Effector CD4-positive, alpha-beta T cell (primary cell): ENCODE measurements at places on chromosomes 7 and 10.

- no peak for DNase-seq
Observed at GRCh38 chr10:14774214-14774580, 500 bp downstream of the FAM107B start.

- no peak for DNase-seq
Observed at GRCh38 chr7:49768254-49768653, 5.2 kb upstream of the VWC2 start.

DNA sequence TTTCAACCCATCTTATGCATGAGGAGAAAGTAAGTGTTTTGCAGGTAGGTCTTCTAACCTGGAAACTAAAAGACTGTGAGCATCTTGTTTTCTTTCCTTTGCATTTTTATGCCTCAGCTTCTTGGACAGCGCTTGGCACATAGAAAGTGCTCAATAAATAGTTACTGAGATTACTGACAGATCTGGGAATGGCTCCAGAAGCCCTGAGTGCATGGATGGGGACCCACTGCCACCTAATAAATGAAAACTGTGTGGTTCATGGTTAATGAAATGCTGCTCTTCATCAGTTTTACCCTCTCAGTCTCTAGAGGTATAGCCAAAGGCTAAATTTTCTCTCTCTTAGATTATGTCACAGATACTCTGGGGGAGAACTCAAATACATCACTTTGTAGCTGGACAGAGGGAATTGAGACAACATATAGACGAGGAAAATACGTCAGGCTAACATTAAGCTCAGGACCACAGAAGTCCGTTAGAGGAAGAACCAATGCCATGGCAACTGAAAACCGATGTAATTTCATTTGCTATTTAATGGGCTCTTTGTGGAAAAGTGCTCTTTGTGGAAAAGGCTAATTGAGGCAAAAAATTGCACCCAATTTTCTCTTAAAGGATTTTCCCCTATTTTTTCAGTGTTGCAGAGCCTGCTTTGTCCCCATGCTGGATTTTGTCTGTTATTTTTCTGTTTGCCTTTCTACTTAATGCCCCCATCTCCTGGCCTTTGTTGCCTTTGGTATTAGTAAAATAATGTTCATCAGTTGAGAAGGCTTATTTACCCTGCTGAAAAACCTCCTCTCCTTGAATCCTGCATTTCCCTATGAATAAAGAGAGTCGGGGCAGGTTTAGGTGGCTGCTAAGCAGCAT lies 17.8 kb downstream of the ASB4 start:
- DNase-seq, result no peak

DNA sequence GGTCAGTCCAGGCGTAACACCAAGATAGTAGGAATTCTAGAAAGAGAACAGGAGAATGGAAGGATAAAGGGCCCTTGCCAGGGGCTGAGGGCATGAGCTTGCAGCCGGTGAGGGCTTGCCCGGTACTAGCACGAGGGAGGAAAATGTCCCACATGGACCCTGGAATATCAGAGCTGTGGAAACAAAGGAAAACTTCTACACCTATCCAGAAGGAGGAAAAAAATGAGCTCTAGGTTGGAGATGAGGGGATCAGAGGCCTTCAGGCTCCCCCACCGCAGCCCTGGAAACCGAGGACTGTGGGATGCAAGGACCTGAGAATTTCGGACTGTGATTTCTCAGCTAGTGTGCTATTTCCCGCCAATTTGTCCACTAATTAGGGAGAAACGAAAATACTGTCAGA lies 22.1 kb downstream of the RAMP3 start:
- no peak for DNase-seq

DNA sequence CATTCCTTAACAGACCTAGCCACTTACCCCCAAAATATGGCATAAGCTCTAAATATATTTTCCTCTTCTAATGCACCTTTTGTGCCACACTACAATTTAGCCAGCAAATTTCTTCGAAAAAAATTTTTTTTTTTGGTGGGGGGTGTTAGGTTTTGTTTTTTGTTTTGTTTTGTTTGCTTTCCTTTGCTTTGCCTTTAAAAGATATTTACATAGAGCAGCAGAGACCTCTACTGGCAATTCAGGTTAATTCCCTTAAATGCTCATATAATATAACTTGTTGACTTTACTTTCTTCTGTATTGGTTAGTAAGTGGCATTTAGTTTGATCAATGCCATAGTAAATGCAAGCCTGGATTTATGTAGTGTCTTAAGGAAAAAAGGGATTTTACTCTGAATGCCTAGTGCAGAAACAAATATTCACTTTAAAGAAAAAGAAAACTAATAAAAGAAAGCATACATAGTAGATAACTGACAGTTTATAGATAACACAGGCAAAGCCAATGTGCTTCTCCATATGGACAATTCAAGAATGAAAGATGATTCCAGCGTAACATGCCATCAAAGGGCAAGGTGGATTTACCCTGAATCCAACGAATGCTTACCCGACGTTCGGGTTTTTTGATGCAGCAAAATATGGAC lies 1250.6 kb downstream of the GATA3 start:
- DNase-seq, result no peak

DNA sequence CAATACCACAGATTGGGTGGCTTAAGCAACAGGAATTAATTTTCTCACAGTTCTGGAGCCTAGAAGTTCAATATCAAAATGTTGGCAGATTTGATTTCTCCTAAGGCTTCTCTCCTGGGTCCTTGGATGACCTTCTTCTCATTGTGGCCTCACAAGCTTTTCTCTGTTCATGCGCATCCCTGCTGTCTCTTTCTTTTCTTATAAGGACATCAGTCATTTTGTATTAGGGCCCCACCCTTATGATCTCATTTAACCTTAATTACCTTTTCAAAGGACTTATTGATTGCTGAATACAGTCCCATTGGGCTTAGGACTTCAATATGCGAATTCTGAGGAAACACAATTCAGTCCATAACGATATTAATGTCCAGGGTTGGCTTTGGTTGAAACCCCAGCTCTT lies 285.4 kb downstream of the HDAC9 start:
- no peak for DNase-seq

DNA sequence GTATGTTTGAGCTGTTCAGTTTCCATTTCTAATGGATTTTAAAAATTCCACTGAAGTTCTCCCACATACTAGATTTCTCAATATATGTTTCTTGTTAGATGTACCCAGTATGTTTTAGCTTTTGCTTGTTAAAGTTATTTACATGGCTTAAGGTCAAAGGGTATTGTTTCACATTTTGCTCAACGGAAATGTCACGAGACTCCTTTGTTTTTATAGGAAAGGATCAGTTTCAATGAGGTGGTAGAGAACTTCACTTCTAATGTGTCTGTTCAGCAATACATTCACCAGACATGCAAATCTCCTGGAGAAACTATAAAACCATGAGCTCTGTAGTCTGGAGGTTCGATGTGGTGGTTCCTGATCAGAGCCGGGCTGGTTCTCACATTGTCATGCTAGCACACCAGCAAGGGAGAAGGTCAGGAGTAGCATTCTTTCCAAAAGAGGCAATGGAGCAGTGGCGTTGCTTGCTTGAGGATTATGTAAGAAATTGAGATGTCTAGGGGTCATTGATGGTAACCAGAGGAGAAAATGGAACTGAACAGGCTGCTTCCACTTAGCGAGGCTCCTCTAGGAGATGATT lies 114.0 kb downstream of the RAB18 start:
- DNase-seq, result no peak

- no peak for DNase-seq
Observed at GRCh38 chr10:31149835-31150512, 118.3 kb upstream of the ZNF438 start.

- no peak for DNase-seq
Observed at GRCh38 chr10:77974396-77975074, 48.0 kb upstream of the DLG5 start.

DNA sequence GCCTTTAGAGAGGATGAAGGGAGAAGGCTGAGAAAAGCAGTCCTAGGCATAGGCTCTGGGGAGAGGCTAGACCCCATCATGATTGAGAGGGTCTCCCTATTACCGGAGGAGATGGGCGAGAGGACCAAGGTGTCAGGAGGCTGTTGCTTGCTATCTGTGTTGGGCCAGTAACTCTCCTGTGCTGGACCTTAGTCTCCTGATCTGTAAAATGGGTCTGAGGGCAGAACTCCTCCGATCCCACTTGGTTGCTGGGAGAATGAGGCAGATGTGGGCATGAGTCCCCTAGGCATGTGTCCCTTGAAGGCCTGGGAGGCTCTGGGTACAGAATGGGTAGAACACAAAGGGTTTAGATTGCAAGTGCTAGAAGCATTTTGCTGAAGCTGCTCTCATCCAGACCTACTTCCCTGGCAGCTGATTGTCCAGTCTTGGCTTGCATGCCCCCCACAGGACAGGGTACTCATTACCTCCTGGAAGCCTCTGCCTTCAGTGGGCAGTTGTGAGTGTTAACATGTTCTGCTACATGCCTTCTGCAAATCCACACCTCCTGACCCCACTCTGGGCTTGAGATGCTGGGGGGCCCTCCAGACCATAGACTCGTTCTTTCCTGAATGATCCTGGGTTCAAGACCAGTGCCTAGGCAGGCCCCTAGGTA lies 4.4 kb downstream of the ZMIZ1 start:
- DNase-seq, result no peak

DNA sequence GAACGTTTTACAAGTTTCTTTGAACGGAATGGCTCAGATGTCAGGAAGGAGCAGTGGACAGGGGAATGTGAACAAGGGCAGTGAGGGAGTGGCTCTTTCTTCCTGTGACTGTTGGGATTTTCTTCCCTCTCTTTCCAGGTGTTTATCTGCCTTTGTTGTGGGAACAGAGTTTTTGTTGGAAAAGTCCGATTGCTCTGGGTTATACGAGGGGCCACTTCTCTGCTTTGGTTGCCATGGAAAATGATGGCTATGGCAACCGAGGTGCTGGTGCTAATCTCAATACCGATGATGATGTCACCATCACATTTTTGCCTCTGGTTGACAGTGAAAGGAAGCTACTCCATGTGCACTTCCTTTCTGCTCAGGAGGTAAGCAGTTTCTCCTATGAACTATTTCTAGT lies 41.4 kb downstream of the ZRANB1 start:
- DNase-seq, result no peak

- DNase-seq, result no peak
Observed at GRCh38 chr10:7756360-7756992, 31.3 kb downstream of the KIN start.

GRCh38 chr7:79141252-79141651 lies 312.2 kb downstream of the MAGI2 start:
- no peak for DNase-seq

DNA sequence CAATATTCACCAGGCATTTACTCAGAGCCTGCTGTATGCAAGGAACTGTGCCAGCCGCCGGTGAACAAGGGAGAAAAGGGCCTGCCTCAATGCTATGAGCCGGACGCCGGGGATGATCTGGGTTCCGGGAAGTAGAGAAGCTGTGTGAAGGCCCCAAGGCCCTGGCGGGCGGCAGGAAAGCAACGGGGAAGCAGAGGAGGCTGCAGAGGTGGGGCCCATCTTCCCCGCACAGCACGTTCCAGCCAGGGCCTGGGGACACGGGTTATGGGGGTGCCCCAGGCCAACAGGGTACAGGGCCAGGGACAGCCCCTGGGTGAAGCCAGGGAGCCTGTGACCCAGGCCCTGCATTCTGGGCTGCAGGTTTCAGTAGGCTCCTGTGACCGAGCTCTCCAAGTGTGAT lies 179.3 kb downstream of the MAD1L1 start:
- DNase-seq, result no peak

DNA sequence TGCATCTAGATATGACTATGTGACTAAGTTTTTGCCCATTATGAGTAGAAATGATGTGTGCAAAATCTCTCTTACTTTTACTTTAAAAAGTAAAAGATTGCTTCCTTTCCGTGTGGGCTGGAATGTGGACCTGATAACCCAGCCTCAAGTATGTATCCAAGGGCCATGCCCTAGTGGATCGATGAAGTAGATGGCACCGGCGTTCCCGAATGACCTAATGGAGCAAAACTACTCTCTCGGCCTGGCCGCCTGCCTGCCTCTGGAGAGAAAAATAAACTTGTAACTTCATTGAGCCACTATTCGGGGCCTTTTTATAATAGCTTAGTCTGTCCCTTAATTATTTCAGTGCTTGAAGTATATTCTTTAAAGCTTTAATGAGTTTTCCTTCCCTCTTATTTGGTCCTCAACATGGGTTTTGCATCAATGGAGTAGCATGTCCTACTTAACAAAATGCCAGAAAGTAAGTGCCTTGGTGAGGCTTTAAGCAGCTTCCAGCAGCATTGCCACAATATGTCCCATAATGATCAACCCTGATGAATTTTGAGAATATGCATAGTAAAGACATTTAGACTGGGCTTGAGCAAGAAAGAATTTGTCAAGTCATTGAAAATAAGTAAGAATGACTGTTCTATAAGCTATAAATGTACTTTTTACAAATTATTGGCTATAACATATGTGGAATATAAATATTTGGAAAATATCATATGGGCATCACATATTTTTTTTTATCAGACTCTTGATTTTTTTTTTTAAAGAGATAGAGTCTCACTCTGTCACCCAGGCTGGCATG lies 61.4 kb downstream of the PLXDC2 start:
- no peak for DNase-seq

DNA sequence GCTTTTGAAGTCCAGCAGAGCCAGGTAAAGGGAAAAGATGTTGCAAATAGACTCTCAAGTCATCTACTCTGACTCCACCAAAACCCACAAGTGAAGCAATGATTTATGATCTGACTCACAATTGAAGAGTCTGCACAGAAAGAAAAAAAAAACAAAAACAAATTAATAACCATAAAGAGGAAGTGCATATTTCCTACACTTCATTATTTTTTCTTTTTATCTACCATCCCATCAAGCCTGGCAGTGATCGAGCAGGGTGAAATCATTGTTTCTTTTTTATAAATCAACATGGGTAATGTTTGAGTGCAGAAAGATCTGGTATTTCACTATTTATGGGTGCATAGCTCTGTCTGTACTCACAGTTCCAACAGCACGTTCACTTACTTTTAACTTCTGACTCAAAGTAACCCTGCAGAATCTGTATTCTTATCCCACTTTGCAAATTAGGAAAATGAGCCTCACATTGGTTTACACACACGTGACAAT lies 829.0 kb downstream of the TNS3 start:
- DNase-seq, result no peak

GRCh38 chr10:112080231-112080630 lies 103.3 kb downstream of the GPAM start:
- no peak for DNase-seq

DNA sequence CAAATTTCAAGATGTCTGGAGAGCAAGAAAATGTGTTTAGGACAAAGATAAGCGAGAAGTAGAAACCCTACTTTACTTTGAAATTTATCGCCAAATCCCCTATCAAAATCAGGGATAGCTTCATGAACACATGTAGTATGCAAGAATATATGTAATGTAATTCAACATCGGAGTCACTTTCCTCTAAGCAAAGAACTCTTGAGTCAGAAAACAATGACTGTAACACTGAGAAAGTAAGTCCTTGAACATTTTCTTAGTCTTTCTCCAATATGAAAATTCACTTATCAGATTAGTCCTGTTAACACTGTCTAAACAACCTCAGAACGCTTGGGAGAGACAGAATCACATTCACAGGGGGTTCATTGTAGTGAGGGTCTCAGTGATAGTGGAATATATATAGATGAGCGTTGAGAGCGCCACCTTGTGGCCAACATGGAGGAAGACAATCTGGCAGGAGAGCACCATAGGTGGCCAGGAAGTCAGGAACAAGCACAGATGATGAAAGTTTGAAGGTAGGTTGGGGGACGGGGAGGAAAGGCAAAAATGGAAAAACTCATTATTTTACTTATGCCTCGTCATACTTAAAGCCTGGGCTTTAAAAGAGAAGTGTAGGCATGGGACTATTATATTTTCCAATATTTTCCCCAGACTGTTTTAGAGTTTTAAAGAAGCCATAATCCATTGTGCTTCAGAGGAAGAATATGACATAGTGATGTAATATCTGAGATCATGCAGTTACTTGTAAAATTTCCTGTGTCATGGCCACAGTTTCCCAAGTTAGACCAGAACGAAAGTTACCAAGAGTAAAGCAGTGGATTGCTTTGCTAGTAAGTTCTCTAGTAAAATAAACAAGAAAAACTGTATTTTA lies 115.5 kb upstream of the GNAI1 start:
- DNase-seq, result no peak
